ENCODE measurements at places on chromosomes 7 and 10.
A peak's percentile ranks its signal among the peaks of the same experiment; 100 is the strongest.

DNA sequence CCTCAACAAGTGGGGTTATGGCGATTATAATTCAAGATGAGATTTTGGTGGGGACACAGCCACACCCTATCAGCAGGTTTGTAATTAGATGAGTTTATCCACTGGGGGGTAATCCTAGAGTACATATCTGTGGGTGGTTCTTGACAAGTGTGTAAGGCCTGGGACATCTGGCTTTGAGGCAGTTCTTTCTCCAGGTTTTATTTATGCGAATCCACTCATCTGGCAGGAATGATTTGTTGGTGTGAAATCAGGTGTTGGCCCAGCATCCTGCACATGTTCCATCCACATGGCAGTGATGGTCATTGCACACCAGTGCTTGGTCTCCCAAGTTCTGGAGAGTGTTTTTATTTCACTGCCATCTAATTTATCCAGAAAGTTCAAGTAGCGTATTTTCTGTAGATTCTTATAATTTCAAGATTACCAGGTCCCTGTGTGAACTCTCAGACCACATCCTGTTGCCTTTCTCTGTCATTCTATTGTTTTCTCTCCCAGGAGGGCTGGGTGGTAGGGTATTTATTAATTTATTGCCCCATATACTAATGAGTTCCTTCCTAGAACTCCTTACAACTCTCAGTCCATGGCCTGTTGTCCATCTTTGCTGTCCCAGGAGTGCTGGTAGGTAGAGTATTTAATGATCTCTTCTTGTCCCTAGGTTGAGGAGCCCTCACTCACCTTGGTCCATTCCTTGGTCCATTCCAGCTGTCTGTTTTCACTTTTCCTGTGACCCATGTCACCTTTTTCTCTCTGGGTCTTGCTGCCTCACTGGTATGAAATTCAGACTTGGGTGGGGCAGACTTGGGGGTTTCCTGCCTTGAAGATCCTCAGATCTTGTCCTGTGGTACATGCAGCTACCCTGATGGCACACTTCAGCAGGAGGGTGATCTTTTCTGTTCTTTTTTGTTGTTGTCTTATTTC is 10.4 kb downstream of the RALA start:
- no peak for DNase-seq

GRCh38 chr10:111265341-111265740 is 188.5 kb downstream of the ADRA2A start:
- DNase-seq = no peak

DNA sequence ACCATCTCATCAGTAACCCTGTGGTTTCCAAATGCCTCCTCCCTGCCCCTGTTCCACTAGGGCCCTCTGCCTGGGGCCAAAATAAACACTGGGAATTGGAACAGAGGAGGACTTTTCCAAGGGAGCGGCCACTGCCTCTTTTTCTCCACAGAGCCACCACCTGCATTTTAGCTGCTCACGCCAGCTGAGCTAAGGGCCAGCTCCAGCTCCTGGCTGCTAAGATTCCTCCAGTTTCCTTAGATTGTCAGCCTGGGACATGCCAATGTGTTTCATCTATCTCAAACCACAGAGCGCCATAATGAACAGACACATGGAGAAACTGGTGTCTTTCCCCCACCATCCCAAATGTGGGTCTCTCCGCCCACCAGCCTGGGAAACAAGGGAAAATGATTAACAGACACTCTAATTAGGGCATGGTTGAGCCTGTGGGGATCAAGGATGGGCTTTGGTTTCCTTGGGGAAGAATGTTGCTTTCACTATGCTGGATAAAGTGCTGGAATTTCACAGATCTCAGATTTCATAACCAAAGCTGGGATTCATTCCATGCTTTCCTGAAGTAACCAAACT is 52.2 kb downstream of the ASB13 start:
- DNase-seq = no peak

- no peak for DNase-seq
These were observed 74.6 kb downstream of the VCL start for GRCh38 chr10:74072503-74072902.

- no peak for DNase-seq
These were observed 275.5 kb downstream of the FGFR2 start for GRCh38 chr10:121322776-121323175.

DNA sequence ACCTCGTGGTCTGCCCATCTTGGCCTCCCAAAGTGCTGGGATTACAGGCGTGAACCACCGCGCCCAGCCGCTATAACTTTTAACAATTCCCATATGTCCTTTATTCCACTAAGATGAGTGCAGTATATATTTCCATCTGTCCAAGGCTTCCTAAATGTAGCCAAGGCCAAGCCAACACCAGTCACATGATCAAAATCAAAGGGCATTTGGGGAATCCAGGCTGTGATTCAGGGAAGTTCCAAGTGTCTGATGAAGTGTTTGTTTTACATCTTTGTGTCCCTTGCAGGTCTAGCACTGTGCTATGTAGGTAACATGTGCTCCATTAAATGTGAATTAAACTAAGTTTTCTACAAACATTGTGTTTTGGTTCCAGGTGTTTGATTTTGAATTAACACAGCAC is 20.8 kb downstream of the AKR1E2 start:
- DNase-seq = no peak

DNA sequence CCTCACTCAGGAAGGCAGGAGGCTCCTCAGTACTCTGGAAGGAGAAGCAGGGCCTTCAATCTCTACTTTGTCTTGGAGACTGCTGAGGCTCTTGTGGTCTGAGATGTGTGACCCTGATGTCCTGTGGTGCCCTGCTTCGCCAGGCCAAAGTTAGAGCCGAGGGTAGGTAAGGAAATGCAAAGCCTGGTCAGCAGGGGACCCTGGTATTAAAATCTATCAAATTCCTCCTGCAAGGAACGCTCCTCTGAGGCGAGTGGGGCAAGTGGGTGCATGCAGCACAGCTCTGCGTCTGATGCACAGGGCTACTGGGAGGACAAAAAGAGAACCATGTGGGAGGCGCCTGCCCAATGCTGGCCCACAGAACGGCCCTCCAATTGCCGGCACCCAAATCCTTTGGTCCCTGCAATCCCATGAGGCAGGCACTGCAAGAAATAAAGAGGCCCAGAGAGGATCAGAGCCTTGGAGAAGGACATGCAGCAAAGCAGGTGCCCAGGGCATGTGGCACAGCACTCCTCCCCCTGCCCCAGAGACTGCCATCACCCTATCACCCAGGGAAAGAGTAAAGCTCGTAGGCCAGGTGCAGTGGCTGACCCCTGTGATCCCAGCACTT is 23.1 kb upstream of the ZMIZ1 start:
- DNase-seq = no peak

GRCh38 chr10:14507176-14507575 is 176.5 kb upstream of the FRMD4A start:
- peak; percentile 14 for DNase-seq

DNA sequence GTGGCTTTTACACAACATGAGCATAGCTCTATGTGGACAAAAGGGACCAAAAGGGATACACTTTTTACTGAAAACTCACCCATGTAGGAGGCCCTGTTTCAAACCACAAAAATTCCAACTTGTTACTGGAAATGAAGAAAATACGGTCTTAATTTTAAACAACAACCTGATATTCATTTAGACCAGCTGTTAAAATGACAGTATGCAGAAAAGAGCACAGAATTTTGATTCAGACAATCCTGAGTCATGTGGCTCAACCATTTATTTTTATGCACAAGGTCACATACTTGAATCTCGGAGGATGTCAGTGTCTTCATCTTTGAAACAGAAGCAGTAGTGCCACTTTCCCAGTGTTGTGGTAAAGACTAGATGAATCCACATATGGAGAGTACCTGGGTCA is 426.5 kb upstream of the NFE2L3 start:
- DNase-seq = no peak

DNA sequence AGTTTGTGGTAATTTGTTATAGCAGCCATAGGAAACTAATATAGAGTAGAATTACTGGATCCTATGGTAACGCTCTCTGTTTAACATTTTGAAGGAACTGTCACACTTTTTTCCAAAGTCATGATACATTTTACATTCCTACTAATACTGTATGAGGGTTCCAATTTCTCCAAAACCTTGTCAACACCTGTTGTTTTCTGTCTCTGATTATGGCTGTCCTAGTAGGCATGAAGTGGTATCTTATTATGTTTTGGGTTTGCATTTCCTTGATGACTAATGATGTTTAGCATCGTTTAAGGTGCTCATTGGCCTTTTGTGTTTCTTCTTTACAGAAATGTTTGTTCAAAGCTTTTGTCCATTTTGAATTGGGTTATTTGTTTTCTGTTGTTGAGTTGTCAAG is 69.6 kb downstream of the VPS50 start:
- DNase-seq = no peak

GRCh38 chr10:83941189-83941588 is 198.1 kb upstream of the GHITM start:
- no peak for DNase-seq

DNA sequence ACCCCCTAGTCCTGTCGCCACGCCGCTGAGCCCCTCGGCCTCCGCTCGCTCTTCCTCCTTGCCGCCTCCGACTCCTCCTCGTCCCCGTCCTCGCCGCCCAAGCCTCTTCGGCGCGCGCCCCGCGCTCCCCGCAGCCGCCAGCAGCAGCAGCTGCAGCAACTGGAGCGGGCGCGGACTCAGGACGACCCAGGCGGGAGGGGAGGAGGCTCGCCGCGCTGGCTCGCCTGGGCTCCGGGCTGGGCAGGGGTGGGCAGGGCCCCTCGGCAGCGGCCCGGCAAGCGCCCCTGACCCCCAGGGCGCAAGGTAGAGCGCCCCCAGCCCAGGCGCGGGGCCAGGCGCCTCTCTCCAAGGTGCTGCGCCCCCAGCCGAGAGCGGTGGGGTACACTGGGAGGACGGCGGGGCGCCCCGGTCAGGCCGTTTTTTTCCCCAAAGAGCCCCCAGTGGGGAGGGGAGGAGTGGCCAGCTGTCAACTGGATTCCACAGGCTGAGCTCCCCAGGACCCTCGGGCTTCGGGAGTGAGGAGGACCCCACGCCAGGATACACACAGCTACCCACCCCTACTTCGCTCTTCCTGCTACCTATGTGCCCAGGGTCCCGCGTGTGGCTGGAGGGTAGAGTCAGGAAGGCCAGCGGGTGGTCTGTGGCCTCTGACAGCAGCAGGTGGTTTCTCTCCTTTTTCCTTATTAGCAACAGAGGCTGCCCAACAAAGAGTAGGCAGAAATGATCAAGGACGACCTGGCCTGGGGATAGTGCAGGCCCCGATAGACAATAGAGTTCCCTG is 903 bp upstream of the KCNMA1 start:
- DNase-seq = no peak

GRCh38 chr7:70674571-70675010 is 457.4 kb upstream of the GALNT17 start:
- DNase-seq = no peak

- no peak for DNase-seq
These were observed 20.4 kb downstream of the ELFN1 start for GRCh38 chr7:1690359-1690958.

DNA sequence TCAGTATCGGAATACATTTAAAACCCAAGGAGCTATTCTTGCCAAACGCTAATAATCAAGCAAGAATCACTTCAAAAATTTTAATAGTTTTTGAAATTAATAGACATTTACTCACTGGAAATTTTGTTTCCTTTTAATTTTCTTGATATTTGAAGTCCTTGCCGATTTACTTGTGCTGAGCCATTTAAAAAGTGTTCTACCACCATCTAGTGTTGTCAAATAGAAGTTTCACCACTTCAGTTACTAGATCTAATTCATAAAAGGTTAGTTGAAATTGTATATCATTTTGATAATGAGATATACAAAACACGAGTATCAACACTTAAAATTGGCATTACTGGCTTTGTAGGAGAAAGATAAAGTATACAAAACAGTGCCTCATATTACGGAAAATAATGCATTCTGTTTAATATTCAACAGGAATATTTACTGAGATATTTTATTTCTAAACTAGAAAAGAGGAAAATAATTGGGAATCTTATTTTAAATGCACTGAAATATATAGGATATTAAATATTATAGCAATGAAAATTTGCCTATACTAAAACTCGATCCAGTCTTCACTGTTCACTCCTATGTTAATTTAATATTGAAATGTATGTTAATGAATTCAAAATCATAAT is 664.8 kb upstream of the SEMA3D start:
- DNase-seq = no peak

DNA sequence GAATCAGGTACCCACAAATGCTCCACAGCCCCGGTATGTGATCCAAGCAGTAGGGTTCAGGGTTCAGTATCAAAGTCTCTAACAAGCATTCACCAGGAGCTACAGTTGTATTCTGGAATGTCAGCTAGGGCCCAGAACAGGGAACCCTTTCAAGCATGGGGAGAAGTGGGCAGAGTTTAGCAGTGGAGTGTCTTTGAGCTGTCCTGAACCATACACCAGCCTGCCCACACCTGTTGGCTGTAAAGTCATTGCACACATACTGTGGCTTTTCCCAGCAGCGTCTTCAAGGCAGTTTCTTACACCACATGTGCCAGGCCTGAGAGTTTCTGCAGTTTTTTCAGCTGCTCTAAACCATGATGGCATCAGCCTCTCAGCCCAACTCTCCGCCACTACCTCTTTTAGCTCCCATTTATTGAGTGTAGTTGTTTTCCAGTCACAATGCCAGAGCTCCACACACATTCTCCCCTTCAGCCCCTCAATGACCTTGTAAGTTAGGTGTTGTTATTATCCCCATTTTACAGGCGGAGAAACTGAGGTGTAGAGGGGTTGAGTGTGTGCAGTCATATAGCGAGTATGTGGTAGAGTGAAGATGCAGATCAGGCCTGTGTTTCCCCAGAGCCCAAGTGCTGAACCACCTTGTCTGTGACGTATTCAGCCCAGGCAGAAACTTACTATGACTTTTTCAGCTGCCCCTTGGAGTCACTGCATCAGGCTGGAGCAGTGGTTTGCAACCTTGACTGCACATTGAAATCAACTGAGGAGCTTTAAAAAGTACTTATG is 83.1 kb downstream of the CHN2 start:
- DNase-seq = no peak

- no peak for DNase-seq
These were observed 13.9 kb upstream of the CUZD1 start for GRCh38 chr10:122859527-122859926.

- DNase-seq = no peak
These were observed 781.6 kb upstream of the PHF14 start for GRCh38 chr7:10192074-10192473.

- no peak for DNase-seq
These were observed 9.2 kb downstream of the TNPO3 start for GRCh38 chr7:129045682-129046081.

- no peak for DNase-seq
These were observed 11.9 kb downstream of the PSTK start for GRCh38 chr10:122992031-122992585.

DNA sequence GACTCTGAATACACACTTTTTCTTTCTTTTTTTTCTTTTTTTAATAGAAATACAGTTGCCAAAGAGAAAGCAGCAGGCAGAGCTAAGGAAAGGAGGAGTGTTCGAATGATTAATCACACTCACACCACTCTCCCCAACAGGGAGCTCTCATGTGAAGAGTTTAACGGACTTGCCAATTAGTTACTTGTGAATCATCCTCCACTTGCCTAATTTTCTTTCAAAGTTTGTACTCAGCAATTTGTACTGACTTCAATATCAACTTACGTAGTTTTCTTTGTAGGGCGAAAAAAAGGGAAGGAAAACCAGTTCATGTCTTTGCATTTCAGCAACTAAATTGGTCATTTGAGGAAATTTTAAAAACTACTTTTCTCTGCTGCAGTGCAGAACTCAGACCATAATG is 109.2 kb downstream of the PIP4K2A start:
- DNase-seq = no peak

GRCh38 chr7:28957064-28957750 is 923 bp downstream of the TRIL start:
- no peak for DNase-seq

- no peak for DNase-seq
These were observed 667.6 kb upstream of the ANKRD30A start for GRCh38 chr10:36457751-36458150.

- no peak for DNase-seq
These were observed 83.8 kb downstream of the COL13A1 start for GRCh38 chr10:69885379-69886013.

All from stimulated activated CD4-positive, alpha-beta T cell treated with anti-CD3 and anti-CD28 coated beads, Interleukin-15, amount 100 ng/mL, for 1 hour (primary cell).